ENCODE measurements at places on chromosomes 11 and 22. TPM values are rescaled to one million over a fixed set of nuclear protein-coding genes. Genes with fewer than 3 reads are reported as not detected.

The SLC22A9 gene
- not detected for total RNA-seq

The ALDH3B1 gene
- 133 TPM for total RNA-seq

The CDC42BPG gene
- 1.0 TPM for total RNA-seq

The NPAS4 gene
- not detected for total RNA-seq

The FERMT3 gene
- 1.5 TPM for total RNA-seq

The SULT4A1 gene
- not detected for total RNA-seq

The SYCE3 gene
- total RNA-seq = not detected

The INS gene
- total RNA-seq = not detected

The PLAAT2 gene
- 0.60 TPM for total RNA-seq

The APOBEC3A gene
- not detected for total RNA-seq

The OR4P4 gene
- not detected for total RNA-seq
